Activated CD4-positive, CD25-positive, alpha-beta regulatory T cell treated with anti-CD3 and anti-CD28 coated beads, Interleukin-2, amount 50 U/mL, for 24 hours (primary cell): ENCODE measurements at places on chromosomes 11 and 22.

DNA sequence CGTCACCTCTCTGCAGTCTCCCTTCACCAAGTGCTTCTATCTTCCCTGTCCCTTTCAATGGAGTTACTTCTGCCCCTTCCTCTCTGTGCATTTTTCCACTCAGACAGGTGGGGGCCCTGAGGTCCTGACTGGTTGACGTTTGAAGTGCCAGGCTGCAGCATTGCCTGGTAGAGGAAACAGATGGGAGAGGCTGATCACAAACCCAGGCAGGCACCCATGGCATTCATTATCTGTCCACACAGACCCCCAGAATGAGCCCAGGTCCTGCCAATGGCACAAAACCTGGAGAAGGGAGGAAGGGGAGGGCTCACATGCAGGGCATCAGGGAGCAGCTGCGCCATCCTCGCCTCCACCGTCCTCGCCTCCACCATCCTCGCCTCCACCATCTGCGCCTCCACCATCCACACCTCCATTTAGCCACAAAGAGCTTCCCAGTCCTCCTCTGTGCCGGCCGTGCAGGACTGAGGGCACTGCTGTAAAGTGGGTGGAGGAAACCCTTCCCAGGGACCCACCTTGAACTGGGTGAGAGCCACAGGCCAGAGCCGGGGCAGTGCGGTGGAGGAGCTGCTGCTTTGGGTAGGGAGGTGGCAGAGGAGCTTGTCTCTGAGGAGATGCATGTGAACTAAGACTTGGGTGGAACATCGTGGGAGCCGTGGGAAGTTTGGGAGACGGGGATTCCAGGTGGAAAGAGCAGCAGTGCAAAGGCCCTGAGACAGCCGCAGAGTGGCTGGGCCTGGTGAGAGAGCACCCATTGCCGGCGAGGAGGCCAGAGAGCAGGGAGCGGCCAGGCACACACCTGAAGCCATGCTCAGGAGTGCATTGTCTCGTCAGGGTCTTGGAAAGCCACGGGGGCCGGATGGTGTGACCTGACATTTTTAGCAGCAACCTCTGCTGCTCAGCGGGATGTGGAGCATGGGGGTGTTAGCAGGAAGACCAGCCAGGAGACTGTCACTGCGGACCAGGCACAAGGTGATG is 145.1 kb downstream of the TBC1D22A start:
- no peak for ATAC-seq

DNA sequence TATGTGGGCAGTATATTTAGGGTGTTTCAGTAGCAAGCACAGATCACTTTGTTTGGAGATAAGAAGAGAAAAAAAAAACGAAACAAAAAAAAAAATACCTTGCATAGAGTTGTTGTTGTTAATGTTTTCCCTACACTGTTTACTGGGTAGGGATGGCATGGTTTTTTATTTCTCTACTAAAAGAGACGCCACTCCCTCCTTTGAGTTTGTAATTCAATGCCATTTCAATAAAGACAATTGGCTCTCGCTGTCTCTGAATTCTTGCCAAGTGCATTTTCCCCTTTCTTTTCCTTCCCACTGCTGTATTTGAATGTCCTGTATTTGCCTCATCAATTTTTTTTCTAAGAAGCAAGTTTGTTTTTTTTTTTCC is 213.9 kb upstream of the UBASH3B start:
- ATAC-seq = no peak

DNA sequence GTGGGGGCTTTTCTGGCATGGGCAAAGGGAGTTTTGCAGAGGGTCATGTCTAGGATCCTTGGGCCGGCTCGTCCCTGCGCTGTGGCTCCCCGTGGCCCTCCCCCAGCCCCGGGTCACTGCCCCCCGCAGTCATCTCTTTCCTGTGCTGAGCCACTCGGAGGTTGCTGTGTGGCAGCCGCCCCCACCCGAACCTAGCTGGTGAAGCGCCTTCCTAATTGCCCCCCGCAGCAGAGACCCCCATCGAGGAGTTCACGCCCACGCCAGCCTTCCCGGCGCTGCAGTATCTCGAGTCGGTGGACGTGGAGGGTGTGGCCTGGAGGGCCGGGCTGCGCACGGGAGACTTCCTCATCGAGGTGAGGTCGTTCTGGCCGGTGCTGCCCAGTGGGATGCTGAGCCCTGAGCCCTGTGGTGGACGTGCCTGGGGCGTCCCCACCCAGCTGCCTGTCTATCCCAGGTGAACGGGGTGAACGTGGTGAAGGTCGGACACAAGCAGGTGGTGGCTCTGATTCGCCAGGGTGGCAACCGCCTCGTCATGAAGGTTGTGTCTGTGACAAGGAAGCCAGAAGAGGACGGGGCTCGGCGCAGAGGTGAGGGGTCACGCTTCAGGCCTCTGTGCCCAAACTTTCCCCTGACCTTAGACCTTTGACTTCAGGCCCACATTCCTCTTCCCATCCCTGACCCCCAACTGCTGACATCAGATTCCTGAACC is 32.0 kb downstream of the SHANK3 start:
- ATAC-seq = no peak

- ATAC-seq = no peak
These were observed 4.0 kb downstream of the DSCAML1 start for GRCh38 chr11:117792992-117793391.

DNA sequence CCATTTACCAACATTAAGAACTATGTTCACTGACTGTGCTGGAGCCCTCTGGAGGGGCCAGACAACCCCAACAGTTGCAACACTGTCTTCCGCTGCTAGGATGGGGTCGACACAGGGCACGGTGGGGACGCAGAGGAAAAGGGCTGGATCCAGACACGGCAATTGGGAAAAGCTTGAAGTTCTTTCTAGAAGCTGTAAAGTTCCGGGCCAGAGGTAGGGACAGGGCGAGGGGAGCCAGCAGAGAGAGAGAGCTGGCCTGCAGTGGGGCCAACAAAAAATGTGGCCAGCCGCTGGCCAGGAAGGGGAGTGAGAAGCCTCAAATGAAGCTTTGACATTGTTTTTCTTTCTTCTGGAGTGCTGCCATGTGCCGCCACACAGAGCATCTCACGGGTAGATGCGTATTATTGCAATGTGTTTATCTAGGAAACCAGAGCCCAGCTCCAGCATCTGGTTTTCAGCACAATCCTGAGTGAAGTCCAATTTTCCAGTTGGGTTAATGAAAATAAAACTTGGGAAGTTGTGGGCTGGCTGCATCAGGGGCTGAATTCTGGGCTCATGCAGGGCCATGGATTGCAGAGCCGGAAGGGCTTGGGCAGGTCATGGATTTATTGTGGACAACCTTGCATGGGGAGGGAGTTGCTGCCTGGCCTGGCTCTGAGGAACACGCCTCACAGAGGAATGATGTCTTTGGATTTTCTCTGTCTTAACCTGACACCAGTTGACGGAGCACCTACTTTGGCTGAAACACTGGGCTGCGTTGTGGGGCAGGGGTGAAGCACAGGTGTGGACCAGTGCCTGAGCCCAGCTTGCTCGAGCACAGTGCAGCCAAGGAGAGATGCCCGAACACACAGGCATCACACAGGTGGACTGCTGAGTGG is 67.6 kb upstream of the AMPD3 start:
- ATAC-seq = no peak

GRCh38 chr22:46812034-46812605 is 49.7 kb downstream of the TBC1D22A start:
- ATAC-seq = no peak

GRCh38 chr11:3139481-3140290 is 25.4 kb downstream of the OSBPL5 start:
- ATAC-seq = no peak

DNA sequence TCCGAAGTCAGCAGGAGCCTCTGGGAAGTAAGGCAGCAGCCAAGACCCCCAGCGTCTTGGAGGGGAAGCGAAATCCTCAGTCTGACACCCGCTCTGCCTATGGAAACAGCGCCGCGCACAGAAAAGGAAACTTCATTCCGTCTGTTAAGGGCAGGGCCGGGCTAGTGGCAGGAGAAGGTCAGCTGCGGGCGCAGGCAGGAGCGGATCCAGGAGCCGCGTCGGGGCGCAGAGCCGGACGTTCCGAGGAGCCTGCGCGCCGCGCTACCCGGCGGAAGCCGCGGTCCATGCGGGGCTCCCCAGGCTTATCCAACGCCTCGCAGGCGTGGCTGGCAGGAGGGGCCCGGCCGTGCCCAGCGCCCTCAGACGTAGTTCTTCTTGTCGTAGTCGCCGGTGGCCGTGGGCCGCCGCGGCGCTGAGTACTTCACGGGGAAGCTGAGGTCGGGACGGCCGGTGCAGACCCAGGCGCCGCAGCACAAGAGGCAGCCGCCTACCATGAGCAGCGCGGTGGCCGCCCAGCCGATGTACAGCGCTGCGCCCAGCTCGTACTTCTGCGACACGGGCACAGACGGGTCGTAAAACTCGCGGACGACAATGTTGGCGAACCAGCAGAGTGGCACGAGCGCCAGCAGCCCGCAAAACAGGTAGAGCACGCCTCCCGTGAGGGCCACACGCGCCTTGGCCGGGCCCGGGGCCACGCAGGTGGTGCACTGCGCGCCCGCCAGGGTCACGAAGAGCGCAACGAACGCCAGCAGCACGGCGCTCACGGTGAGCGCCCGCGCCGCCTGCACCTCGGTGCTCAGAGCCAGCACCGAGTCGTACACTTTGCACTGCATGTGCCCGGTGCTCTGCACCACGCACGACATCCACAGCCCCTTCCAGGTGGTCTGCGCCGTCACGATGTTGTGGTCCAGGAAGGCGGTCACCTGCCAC is 705 bp downstream of the CLDN5 start:
- ATAC-seq = peak; percentile 40

DNA sequence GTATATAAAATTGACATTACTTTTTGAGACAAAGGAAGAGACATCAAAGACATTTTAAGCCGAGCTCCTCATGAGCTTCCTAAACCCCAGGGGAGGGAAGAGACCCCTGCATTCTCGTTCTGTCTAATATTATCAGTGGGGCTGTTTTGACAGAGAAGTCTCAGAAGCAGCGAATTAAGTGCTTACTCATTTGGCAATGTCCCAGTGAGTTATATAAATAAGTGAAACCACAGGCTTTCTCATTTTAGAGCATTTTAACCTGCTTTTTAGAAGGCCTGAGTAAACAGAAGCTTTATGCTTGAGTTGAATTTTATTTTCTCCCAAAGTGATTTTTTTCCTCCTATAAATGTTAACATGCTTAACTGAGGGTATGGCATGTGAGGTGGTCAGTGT is 23.2 kb upstream of the C1QTNF4 start:
- no peak for ATAC-seq

GRCh38 chr11:64360448-64360921 is 1.5 kb downstream of the RPS6KA4 start:
- no peak for ATAC-seq

GRCh38 chr11:57364851-57365660 is 15.9 kb downstream of the PRG3 start:
- ATAC-seq = no peak

DNA sequence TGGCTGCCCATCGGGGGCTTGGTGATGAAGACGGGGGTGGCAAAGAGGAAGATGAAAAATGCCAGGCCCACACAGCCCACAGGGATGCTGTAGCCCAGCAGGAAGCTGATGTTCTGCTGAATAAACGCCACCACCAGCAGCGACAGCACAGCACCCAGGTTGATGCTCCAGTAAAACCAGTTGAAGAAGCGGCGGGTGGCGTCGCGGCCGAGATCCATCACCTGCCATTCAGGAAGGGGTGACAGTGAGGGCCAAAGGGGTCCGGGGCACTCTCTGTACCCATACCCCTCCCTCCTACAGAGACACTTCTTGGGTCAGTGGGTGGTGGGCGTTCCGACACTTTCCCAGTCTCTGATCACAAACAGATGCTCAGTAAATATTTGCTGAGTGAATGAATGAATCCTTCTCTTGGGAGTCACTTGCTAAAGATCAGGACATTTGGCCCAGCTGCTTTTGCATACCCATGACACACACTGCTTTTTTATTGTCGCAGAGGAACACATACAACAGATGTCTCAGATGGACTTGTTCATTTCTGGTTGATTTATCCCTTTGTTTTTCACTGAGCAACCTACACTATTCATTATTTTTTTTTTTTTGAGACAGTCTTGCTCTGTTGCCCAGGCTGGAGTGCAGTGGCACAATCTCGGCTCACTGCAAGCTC is 5.2 kb downstream of the SLC15A3 start:
- no peak for ATAC-seq

DNA sequence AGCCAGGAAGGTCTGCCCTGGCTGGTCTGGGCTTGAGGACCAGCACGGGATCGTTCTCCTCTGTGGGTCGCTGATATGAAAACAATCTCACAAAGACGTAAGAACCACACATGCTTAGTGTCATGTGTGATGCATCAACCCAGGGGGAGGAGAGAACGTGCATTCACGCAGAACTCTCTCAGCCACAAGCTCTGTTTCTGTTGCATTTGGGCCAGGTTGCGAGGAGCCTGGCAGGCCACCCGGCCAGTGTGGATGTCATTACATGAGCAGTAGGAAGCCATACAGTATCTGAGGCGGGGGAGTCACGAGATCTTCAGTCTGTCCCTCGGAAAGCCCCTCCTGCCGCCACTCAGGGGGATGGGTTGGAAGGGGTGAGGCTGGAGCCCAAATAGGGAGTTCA is 53.1 kb upstream of the KCNQ1OT1 start:
- no peak for ATAC-seq

DNA sequence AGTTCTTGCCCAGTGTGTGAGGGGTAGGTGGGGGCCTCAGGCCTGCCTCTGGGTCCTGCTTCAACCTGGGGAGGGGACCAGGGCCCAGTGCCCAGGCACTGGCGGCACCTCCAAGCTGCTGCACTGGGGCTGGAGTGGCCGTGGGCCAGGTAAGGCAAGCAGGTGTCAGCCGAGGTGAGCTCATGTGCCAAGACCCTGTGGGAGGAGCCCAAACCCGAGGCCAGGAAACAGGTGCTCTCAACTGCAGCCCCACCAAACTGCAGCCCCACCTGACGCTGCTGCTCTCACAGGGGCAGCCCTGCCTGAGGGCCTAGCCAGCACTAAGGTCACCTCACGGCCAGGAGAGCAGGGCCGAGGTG is 18.1 kb upstream of the GNB1L start:
- no peak for ATAC-seq

GRCh38 chr11:61918938-61919704 is 1.8 kb upstream of the RAB3IL1 start:
- ATAC-seq = no peak

DNA sequence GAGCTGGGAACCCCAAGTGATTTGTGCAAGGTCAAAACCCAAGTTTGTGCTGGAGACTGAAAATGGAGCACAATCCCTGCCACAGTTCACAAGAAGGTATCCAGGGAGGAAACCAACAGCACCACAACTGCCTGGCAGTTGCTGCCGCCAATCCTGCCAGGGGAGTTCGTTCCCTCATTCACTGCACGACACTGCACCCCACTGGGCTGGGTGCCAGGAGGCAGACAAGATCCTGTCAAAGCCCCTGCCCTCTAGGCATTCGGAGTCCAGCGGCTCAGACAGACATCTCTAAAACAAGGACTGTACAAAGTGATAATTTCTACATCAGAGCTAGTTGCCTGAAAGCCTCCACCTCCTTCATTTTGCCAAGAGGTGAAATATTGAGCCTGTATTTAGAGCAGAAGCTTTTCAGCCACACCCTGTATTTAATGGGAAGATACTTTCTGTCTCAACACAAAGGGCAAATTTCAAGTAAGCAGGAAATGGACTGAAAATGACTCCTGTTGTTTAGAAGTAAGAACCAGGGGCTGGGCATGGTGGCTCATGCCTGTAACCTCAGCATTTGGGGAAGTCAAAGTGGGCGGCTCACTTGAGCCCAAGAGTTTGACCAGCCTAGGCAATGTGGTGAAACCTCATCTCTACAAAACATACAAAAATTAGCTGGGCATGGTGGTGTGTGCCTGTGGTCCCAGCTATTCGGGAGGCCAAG is 277.4 kb upstream of the NARS2 start:
- ATAC-seq = no peak
